ENCODE measurements at places on chromosomes 2 and 18.

- DNase-seq, result no peak
Measured at GRCh38 chr2:203783496-203784203, 77.2 kb downstream of the CD28 start.

- DNase-seq, result no peak
Measured at GRCh38 chr2:26615336-26615859, 25.8 kb downstream of the CIB4 start.

- no peak for DNase-seq
Measured at GRCh38 chr18:68406761-68407160, 308.1 kb downstream of the TMX3 start.

DNA sequence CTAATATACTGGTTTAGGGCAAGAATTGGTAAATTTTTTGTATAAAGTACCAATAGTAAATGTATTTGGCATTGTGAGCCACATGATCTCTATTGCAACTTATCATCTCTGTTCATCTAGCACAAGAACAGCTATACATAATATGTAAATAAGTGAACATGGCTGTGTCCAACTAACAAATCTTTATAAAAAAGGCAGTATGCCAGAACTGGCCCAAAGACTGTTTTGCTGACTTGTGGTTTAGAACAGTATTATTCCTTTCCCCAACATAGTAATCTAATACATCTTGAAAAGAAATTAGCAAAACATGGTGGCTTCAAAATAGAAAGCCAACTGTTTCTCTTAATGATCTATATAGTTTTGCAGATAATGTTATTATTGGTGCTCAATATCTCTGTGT, 441.4 kb upstream of the CELF4 start:
- no peak for DNase-seq

- DNase-seq, result no peak
Measured at GRCh38 chr18:13877157-13877556, 38.2 kb downstream of the MC2R start.

DNA sequence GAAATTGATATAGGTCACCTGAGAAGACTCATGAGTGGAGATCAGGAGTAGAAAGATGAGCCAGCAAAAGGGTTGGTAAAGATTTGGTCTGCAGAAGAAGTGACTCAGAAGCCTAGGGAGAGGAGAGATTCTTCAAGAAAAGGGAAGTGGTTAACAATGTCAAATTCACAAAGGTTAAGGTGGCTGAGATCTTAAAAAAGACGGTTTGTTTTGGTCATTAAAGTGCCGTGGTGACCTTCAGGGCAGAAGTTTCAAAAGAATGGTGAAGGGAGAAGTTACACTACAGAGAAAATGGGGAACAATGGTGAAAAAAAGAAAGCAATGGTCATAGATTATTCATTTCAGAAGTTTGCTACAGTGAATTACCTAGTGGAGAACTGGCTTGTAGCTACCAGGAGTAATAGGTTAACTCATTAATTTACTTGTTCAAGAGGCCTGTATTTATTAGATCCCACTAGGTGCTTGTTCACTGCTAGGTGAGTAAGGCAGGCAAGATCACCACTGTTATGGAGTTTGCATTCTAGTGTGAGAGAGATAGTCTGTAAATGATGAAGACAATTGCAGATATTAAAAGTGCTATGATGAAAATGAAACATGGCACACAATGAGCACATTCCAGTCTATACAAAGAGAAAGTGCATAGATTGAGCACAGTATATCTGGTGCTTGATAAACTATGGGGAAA, 43.0 kb downstream of the FBXO48 start:
- DNase-seq, result no peak

GRCh38 chr2:176109946-176110345, 2.9 kb downstream of the HOXD11 start:
- no peak for DNase-seq

DNA sequence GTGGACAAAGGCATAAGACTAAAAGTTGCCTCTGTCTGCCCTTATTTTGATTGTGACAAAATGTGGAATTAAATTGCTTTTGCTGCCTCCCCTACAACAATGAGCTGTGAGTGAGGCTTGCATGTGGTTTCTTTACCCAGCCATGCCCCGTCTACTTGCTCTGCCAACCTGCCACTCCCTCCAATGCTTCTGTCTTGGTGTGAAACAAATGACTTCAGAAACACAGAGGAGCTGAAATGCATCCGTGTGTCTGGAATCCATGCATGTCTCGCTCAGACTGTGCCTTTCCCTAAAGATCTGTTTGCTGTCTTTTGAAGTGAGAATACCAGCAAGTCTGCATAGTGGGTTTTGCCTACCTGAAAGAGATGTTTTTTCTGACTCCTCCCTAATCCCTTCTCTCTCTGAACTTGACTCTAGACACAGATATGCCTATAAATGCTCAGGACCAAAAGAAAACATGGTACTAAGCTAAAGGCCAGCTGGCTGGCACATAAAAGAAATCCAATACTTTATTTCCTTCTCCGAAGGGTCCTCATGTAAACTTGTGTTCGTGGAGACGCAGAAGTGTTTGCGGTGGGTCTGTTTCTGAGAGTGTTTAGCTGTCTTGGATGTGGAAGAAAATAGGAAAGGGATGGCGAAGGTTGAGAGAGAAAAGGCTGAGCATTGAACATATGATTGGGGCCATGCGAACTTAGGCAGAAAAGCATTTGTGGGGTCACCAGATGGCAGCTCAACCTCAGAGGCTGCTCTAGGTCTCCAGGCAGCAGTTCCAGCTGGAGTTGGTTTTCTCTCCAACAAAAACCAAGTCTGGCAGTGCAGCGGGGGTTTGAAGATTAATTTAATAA, 120.5 kb downstream of the CCBE1 start:
- no peak for DNase-seq

GRCh38 chr2:7073901-7074300, 156.7 kb downstream of the RNF144A start:
- no peak for DNase-seq

- no peak for DNase-seq
Measured at GRCh38 chr18:28582724-28583123, 405.8 kb upstream of the CDH2 start.

DNA sequence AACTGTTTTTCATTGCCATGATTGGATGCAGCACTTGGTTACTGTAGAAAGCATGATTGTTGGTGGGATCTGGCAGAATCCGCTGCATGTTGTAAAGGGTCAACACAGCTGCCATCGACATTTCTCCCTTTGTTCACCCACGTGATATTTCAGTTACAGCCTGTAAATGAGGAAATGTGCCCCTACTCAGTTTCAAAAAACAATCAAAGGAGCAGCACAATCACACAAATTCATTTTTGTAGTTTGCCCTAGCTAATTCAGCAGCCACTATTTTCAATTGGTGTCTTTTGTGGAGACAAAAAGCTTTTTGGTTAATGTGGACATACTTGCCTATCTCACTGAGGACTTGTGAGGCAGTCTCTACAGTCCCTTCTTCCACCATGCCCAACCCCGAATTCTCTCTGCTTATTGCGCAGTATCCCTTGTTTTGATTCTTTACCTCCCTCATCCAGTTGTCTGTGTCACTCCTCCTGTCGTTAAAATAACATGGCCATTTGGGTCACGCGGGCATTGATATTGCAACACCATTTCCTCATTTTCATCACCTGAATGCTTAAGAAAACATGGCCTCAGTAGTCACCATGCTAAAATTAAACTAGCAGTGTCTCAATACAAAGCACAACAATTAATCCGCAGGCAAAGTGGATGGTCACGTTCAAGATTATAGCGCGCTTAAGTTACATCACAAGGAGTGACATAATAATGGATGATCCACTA, 6.4 kb upstream of the PROC start:
- DNase-seq, result no peak

- DNase-seq, result no peak
Measured at GRCh38 chr2:48600204-48600813, 17.3 kb upstream of the GTF2A1L start.

DNA sequence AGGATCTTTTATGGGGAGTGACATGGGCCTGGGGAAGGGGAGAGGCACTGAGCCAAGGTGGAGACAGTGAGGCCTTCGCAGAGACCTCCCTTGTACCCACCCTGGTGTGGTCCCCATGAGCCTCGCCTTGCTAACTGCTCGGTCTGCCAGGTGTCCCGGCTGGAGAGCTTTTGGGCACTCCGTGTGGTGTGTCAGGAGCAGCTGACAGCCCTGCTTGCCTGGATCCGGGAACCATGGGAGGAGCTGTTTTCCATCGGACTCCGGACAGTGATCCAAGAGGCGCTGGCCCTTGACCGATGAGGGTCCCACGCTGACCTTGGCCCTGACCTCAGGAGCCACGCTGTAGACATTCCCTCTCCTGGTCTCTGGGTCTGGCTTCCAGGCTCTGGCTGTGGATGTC, 11.5 kb upstream of the SLC4A3 start:
- DNase-seq, result no peak

- no peak for DNase-seq
Measured at GRCh38 chr2:202633470-202633869, 1.3 kb upstream of the FAM117B start.

DNA sequence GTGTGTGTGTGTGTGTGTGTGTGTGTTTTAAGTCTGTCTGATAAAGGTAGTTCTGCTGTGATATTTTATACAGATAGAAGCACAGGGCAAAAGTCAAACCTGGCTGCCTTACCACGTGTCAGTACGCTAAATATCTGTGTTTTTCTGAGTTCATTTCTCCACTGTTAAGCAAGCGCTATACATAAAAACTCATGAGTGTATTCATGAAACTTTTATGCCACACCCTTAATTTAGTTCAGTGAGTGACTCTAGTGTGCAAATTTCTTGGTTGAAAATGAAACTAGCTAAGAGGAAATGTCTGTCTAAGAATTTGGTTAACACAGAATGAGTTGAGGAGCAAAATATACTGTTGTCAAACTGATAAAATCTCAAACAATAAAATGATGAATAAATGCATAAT, 11.2 kb downstream of the CASP10 start:
- no peak for DNase-seq

GRCh38 chr2:109702250-109702985, 88.3 kb downstream of the SOWAHC start:
- DNase-seq, result no peak

GRCh38 chr2:177275743-177276055, 11.2 kb upstream of the NFE2L2 start:
- DNase-seq, result no peak

DNA sequence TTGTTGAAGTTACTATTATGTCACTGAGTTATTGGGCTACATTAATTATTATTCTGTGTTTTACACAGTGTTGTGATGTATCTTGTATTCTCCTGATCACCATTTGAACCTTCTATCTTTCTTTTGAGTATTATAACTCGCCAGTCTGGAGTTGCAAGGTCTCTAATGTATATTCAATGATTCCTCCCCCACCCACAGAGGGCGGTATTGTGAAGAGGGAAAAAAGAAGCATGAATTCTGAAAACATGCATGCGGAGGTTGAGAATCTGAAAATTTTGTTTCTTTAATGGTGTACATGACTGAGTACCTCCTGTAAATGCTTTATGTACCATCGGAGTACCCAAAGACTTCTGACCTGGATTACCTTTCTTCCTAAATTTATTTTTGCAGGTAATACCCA, 266.6 kb downstream of the NR4A2 start:
- DNase-seq, result no peak

DNA sequence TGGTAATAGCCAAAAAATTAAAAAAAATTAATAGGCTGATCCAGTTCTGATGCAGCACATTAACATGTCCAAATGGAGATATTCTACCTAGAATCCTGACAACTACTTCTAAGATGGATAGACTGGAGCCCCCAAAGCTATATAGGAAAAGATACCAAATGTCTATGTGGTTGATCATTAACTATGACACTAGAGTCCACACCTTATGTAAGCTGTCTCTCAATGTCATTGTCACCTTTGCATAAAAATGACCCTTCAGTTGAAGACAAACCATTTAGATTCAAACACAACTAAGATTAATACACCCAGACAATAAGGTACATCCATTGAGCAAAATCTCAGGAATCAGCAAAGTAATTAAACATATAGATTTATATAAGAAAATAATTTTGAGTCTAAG, 14.6 kb downstream of the ZNF396 start:
- DNase-seq, result no peak

DNA sequence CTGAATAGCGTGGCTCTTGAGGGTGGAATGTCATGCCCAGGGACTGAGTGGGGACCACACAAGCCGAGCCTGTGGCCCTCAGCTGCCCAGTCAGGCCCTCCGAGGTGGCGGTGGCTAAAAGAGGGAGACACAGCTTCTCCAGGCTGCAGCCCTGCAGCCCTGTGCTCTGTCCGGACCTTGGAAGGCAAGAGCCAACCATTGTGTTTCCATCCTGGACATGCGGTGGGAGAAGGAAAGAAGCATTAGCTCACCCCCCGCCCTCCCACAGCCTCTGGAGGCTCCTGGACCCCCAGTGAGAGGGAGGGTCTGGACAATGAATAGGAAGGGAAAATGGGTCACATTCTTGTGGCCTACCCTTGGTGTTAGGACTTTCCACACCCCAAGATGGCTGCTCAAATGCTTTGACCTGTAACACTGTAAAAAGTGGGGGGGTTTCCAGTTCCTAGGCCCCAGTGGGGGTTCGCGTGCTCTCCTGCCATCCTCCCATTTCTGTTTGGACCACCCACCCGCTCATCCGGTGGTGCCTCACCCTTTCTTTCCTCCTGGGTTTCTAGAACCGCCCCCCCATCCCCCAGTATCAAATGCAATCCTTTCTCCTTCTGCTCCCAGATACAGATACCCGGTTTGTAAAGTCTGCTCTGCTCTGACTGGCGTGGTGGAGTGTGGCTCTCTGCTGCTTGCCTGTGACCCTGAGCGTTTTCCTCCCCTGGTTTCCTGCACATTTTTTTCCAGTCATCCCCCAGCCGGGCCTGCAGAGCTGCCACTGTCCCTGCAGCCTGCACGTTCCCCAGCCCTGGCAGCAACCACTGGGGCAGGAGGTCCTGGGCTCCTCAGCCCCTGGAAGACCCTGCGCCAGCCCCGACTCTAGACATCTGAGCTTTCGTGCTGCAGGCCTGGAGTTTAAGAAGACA, 36.3 kb upstream of the SMAD7 start:
- no peak for DNase-seq

- DNase-seq, result no peak
Measured at GRCh38 chr2:78061732-78062131, 539.6 kb upstream of the LRRTM4 start.

DNA sequence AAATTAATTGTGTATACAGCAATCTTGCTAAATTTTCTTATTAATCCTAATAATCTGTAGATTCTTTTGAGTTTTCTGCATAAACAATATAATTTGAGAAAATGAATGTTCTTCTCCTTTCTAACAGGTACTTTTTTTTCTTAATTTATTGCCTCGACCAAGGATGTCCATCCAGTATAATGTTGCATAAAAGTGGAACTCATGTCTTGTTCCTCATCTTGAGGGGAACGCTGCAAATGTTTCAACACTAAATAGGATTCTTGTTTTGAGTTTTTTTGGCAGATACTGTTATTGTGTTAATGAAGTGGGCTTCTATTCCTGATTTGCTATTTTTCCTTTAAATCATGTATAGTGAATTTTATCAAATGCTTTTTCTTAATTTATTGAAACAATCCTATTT, 244.4 kb upstream of the REV1 start:
- no peak for DNase-seq

DNA sequence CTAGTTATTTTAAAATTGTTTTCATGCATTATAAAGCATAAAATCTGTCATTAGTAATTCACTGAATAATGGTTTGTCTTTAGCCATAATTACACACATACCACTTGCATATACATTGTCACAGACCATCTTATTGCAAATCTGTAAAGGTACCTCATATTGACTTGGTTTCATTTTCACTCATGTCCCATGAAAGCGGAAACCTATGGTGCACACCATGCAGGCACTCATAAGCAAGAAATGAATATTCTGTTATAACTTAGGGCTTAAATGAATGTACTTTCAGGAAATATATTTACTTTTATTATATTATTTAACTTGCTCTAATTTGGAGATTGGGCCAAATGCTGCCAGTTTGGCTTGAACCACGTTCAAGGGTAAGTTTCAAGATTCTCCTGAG, 29.2 kb upstream of the STK17B start:
- no peak for DNase-seq

- DNase-seq, result no peak
Measured at GRCh38 chr18:25230658-25231326, 121.2 kb downstream of the ZNF521 start.

Data from stimulated activated CD4-positive, alpha-beta T cell treated with anti-CD3 and anti-CD28 coated beads, TNF-alpha, amount 100 ng/mL, for 4 hours (primary cell).